NCI-H1092 treated with DMSO at 0.1 percent for 48 hours (cell line): ENCODE measurements at places on chromosomes 4 and X.

- DNase-seq: peak; percentile 32
These were observed 83.8 kb downstream of the GRID2 start for GRCh38 chr4:92387459-92388069.

DNA sequence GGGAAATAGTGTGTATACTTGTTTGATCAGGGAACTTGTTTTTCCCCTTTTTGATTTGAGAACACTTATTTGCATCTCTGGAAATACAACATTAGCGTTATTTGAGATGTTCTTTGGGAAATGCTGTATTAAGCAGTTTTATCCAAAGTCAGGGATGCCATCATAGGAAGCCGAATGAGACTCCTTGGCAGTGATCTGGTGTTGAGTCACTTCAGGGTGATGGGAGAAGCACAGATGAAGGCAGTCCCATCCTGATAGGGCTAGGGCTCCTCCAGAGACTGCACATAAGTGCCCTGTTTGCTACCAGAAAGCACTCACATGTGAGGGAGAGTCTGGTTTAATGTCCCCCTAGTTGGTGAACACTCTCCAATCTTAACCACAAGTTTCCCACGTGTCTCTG is 62.3 kb downstream of the IL1RAPL1 start:
- no peak for DNase-seq

DNA sequence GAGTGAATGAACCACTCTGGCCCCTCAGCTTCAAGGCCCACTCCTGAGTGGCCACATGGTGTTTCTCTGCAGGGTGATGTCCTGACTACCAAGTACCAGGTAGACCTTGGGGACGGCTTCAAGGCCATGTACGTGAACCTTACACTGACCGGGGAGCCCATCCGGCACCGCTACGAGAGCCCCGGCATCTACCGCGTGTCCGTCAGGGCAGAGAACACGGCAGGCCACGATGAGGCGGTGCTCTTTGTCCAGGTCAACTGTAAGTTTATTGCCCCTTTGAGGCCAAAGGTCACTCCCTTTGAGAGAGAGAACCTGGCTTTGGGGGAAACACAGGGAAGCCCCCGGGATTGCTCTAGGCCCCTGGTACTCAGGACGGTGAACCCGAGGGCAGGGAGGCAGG is 216.0 kb downstream of the AFAP1 start:
- no peak for DNase-seq

- DNase-seq: no peak
These were observed 16.6 kb downstream of the TMEM255A start for GRCh38 chrX:120294651-120295050.

DNA sequence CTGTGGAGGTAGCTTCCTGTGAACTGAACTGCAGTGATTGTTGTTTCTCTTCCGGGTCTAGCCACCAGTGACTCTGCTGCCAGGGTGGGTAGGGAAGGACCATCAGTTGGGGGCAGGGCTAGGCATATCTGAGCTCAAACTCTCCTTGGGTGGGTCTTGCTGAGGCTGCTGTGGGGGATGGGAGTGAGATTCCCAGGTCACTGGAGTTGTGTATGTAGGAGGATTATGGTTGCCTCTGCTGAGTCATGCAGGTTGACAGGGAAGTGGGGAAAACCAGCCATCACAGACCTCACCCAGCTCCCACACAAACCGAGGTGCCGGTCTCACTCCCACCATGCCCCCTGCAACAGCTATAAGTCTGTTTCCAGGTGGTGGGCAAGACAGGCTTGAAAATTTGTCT is 1937.8 kb downstream of the PCDH7 start:
- DNase-seq: no peak

DNA sequence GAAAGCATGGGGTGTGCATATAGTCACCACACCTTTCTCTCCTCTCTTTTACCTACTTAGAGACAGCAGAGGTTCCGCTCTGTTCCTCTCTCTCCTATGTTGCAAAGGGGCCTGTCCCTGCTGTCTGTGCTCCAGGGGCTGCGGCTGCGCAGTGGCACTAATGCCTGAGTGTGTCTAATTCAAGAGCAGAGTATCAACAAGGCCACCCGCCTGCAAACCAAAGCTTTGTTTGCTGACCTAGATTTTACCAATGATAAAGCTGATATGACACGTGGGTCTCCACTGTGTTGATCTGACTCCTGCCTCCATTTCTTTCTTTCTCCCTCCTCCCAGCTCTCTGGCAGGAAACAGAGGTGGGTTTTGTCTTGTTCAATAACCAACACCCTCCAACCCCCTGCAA is 74.9 kb downstream of the NSG1 start:
- peak; percentile 29 for DNase-seq

DNA sequence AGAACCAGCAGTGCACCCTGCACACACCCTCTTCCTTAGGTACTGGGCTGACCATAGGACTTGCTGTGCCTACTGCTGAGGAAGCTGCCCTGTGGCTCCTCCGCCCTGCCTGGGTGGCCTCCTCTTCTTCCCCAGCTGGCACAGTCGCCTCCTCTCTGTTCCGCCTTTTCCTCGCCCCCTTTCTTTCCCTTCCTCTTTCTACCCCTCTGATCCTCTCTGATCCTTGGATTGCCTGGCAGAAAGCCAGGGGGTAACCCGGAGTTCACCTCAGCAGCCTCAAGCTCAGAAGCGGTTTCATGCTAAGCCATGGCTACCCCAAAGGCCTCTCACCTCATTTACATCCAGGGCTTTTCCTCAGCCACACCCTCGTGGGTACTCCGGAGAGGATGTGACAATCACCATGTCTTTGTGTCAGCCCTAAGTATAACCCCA is 136.2 kb downstream of the SMIM20 start:
- DNase-seq: no peak

DNA sequence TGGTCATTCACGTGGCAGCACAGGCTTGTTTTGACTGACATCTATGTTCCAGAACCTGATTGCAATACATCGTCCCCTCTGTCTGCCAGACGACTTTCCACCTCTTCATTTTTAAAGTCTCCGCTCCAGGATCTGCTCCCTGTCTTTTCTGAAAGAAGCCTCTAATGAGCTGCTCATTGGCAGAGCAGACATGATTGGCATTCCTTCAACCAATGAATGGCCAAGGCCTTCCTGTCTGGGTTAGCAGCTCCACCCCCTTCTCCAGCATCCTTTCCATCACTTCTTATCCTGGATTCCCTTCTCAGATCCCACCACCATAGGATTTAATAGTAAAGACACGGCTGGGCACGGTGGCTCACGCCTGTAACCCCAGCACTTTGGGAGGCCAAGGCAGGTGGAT is 202.7 kb upstream of the KLF3 start:
- DNase-seq: no peak

GRCh38 chrX:18833071-18833731 is 125.8 kb downstream of the PPEF1 start:
- DNase-seq: peak; percentile 26

- DNase-seq: no peak
These were observed 41.3 kb downstream of the ATG4A start for GRCh38 chrX:108132876-108133275.

DNA sequence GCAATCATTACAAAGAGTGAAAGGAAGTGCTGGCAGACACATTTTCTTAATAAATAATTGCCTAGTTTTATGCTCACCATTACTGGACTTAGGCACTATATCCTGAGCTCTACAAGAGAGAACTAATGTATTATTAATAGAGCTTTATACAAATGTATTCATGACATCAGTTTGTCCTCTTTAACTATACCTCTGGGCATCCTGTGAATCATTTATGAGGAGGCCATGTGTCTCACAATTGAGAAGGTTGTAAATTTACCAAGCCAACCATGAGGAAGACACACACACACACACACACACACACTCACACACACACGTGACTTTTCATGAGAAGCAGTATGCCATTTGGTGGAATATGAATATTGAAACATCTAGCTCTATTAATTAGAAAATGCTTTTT is 728.2 kb downstream of the ARAP2 start:
- DNase-seq: no peak

DNA sequence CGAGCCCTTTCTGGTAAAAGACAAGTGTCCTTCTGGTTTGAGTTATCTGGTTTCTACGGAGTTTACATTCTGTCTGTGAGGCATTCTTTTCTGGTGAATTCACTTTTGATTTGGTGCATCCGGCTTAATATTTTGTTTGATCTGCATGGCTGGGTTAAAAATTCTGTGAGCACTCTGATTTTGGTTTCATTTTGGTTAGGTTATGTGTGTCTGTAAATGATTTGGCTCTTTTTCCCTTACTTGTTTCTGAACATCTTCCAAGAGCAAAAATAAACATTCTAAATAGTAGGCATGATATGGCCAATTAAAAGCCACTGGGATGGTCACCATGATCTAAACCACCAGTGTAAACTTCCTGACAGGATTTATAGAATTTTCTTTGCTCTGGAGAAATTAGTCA is 85.7 kb upstream of the PTPN13 start:
- no peak for DNase-seq

DNA sequence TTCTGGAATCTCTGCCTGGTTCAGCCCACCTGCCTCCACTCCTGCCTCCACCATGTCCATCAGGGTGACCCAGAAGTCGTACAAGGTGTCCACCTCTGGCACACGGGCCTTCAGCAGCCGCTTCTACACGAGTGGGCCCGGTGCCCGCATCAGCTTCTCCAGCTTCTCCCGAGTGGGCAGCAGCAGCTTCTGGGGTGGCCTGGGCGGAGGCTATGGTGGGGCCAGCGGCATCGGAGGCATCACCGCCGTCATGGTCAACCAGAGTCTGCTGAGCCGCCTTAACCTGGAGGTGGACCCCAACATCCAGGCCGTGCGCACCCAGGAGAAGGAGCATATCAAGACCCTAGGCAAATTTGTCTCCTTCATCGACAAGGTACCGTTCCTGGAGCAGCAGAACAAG is 28.4 kb upstream of the GABRA3 start:
- no peak for DNase-seq

GRCh38 chr4:121676345-121677075 is 20.3 kb downstream of the ANXA5 start:
- no peak for DNase-seq

GRCh38 chr4:40986375-40986774 is 228.0 kb downstream of the APBB2 start:
- no peak for DNase-seq

- DNase-seq: no peak
These were observed 177.5 kb upstream of the TTC29 start for GRCh38 chr4:147123146-147123545.

DNA sequence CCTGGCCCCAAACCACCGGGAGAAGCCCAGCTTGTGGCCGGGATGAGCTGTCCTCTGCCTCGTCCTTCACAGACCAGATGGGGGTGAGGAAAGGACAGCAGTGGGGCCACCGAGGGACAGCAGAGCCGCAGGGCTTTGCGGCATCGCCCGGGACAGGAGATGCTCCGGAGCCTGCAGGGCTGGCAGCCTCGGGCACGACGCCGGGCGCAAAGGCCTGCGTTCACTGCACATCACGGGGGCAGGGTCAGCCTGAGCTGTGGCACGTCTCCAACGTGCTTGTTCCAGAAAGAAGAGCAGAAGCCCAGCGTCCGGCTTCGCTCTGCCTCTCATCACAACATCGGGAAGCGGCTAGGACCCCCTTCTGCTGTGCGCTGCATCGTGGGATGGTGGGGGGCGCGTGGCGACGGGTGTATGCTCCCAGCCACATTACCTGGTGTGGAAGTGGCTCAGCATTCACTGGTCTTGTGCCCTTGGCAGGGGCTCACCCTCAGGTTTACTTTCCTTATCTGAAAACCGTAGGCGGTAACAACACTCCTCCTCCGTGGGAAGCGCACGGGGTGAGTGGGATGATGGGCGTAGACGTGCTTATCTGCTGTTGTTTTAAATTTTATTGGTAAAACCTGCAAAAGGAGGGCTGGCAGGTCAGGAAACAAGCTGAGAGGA is 7.4 kb downstream of the TADA2B start:
- no peak for DNase-seq

DNA sequence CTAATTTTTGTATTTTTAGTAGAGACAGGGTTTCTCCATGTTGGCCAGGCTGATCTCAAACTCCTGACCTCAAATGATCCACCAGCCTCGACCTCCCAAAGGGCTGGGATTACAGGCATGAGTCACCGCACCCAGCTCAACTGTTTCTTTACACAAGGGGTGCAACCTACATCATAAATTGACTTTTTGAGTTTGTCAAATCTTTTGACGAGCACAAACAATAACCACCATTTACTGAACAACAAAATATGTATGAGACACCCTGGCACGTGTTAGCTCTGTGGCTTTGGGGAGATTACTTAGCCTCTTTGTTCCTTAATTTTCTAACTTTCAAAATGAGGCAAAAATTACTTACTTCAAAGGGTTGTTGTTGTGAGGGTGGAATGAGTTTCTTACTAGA is 23.5 kb upstream of the SLC34A2 start:
- no peak for DNase-seq

- DNase-seq: no peak
These were observed 24.4 kb upstream of the MGST2 start for GRCh38 chr4:139641218-139641617.

DNA sequence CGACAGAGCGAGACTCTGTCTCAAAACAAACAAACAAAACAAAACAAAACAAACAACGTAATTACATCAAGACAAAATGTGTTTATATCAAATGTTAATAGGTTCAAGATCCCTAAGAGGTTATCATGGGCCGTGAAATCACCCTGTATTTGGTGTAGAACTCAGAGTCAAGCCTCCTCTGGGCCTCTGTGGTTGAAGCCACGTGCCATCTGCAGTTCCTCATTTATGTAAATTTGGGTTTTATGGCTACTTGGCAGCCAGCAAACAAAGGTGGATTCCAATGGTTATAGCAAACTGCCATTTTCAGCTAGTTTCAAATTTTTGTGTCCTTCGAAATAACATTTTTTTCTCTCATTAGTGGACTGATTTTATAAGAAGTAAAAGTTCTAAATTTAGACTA is 16.4 kb downstream of the NSDHL start:
- DNase-seq: no peak

DNA sequence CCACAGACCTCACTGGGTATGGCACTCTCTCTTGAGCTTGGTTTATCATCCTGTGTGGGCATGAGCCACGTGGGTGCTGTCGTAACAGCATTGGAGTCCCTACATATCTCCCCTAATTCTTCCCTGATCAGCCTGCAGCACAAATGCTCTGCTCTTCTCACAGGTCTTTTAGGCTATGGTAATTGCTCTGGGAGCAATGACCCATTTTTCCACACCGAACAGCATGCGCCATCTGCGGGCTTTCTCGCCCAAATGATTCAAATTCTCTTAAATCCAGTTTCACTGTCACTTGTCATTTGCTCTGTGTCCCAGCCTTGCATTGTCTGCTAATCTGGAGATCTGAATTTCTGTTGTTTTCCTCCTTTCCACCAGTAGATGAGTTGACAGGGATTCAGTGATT is 48.9 kb upstream of the GATB start:
- no peak for DNase-seq

DNA sequence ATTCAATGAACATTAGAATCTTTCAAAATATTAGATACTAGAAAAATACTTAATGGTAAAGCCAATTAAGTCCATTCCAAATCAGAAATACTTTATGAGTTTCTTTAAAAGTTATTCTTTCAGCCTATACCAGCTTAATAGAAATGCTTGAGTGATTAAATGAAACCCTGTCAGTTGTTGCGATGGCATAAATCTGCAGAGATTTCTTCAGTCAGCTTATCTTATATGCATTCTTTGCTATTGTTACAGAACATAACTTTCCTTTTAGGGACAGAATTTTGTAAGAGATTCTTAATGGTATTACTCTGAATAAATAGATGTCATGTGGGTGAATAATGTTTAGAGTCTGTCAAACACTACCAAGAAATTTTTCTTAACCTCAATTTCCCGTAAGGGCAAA is 325.0 kb upstream of the HAND2 start:
- no peak for DNase-seq
